Spinal cord (tissue), 10 donors: ENCODE measurements at places on chromosomes 5 and 9. TPM values are rescaled to one million over a fixed set of nuclear protein-coding genes. Genes with fewer than 3 reads are reported as not detected.

GRCh38 chr5:33833237-33833575 is 58.6 kb downstream of the ADAMTS12 start:
- DNase-seq: no peak
- no peaks in the 10 kb centered on the region for H3K4me1 ChIP-seq
- H3K27ac ChIP-seq: no peak overlapping the region
- H3K36me3 ChIP-seq: no peaks in the 10 kb centered on the region

DNA sequence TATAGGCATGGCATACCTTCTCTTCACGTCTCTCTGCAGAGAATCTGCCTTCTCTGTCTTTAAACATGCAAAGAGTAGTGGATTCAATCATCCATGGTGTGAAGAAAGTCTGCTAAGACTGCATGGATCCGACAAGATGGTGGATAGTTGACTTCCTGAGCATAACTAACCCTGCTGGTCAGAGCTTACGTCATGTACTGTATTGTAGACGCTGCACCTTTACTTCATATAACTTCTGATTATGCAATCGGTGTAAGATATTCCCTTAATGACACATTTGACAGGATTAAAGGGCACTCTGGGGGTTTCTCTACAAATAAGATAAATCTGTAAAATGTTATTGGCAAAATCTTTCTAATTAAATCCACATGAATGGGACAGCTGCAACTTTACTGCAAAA is 240.3 kb upstream of the NREP start:
- H3K27ac ChIP-seq: no peak overlapping the region
- no peak overlapping the region for H3K4me3 ChIP-seq
- no peaks in the 10 kb centered on the region for H3K4me1 ChIP-seq

GRCh38 chr5:101404531-101404930 is 501.4 kb upstream of the ST8SIA4 start:
- no peaks in the 10 kb centered on the region for H3K4me1 ChIP-seq
- no peak overlapping the region for H3K27ac ChIP-seq
- no peaks in the 10 kb centered on the region for H3K36me3 ChIP-seq
- no peak for DNase-seq

The FBP2 gene
- not detected for total RNA-seq

DNA sequence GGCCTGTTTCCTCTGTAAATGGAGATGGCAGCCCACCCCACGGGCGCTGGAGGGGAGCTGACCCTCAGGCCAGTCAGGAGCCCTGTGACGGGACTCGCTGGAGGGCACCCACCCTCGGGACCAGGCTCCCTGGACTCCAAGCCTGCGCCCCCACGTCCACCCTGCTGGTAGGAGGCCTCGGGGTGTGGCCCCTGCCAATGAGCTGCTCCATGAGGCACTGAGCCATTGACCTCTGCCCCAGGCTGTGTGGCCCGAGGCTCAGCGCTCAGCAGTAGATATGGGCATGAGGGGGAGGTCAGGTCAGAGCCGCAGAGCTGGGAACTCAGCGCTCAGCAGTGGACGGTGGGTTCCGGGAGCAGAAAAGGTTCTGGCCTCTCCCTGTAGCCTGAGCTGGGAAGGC is 52.3 kb upstream of the EGFL7 start:
- peaks cover 6% of the 10 kb centered on the region for H3K36me3 ChIP-seq
- no peak overlapping the region for H3K4me3 ChIP-seq
- H3K27me3 ChIP-seq: no peaks in the 10 kb centered on the region
- no peak for DNase-seq

The FAM78A gene
- total RNA-seq: 3.9 TPM

- H3K27ac ChIP-seq: no peak overlapping the region
- H3K4me1 ChIP-seq: no peaks in the 10 kb centered on the region
- H3K27me3 ChIP-seq: no peaks in the 10 kb centered on the region
- no peak for DNase-seq
These were observed 16.1 kb upstream of the MARCHF3 start for GRCh38 chr5:127046343-127047072.

DNA sequence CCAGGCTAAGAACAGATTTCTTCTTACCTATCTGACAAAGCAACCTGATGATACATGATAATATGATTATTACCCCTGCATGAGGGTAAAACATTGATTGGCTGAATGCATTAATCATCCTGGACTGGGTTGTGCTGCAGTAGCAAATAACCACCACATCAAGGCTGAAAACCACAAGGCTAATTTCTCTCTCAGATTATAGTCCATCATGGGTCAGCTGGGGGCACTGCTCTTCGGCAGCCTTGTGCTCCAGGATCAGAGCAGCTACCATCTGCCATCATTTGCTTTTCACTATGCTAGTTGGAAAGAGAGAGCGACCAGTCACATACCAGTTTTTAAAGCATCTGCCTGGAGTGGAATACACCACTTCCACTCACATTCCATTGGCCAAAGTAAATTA is 383.5 kb downstream of the RASEF start:
- H3K27ac ChIP-seq: no peak overlapping the region
- no peak for DNase-seq
- H3K4me3 ChIP-seq: no peak overlapping the region
- H3K4me1 ChIP-seq: no peaks in the 10 kb centered on the region

DNA sequence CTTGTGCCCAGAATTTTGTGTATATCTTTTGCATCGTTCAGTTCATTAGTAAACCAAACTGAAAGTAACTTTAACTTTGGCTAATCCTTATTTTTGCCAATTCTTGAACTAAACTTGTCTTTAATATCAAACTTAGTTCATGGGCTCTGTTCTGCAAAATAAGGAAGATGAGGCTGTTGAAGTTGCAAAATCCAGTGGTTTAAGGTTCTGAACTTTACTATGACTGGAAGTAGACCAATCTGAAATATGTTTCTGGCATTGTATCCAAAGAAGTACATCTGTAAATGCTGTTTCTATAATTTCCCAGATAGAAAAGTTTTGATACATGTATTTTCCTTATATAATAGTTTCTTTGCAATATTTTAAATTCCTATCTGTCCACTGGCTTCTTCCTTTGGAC is 238.1 kb downstream of the CETN3 start:
- no peak overlapping the region for H3K27ac ChIP-seq
- no peaks in the 10 kb centered on the region for H3K4me1 ChIP-seq
- H3K27me3 ChIP-seq: no peaks in the 10 kb centered on the region
- no peak for DNase-seq

DNA sequence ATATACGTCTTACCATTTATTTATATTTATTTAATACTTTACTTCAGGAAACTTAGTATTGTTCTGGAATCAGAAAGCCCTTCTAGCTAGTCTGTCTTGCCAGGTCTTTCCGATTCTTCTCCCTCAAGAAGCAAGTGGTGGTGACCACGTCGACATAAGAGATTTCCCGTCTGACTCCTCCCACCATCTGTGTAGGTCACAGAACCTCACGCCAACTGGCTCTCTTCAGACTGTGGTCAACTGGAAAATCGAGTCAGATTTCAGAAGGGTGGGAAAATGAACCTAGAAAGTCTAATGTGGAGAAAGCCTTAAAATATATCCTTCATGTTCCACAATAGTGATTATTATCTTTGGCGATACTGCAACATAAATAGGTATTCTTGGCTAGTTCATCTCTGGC is 17.3 kb downstream of the THBS4 start:
- no peak overlapping the region for H3K4me3 ChIP-seq
- no peaks in the 10 kb centered on the region for H3K27me3 ChIP-seq
- no peak overlapping the region for H3K27ac ChIP-seq
- H3K36me3 ChIP-seq: no peaks in the 10 kb centered on the region

DNA sequence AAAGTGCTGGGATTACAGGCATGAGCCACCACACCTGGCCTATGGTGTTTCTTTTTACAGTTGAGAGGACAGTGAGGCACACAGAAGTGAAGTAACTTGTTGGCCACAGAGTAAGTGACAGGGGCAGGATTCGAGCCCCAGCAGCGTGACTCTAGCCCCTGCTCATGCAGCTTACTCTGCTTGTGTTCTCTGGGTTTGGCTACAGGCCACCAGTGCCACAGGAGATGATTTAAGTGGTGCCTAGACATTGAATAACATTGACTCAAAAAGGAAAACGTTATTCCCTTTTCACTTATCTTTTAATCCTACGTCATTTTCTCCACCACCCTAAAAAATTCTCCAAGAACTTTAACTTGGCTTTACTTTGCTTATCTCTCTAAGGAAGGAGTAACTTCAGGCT is 61.4 kb downstream of the SNX24 start:
- no peak overlapping the region for H3K4me3 ChIP-seq
- H3K27me3 ChIP-seq: no peaks in the 10 kb centered on the region
- H3K27ac ChIP-seq: no peak overlapping the region
- H3K36me3 ChIP-seq: no peaks in the 10 kb centered on the region
